ENCODE measurements at places on chromosomes 4 and X. TPM values are rescaled to one million over a fixed set of nuclear protein-coding genes. Genes with fewer than 3 reads are reported as not detected.

PITX2 gene
- total RNA-seq = 7.5 TPM

FATE1 gene
- total RNA-seq = not detected

SYTL4 gene
- total RNA-seq = 0.13 TPM

DNA sequence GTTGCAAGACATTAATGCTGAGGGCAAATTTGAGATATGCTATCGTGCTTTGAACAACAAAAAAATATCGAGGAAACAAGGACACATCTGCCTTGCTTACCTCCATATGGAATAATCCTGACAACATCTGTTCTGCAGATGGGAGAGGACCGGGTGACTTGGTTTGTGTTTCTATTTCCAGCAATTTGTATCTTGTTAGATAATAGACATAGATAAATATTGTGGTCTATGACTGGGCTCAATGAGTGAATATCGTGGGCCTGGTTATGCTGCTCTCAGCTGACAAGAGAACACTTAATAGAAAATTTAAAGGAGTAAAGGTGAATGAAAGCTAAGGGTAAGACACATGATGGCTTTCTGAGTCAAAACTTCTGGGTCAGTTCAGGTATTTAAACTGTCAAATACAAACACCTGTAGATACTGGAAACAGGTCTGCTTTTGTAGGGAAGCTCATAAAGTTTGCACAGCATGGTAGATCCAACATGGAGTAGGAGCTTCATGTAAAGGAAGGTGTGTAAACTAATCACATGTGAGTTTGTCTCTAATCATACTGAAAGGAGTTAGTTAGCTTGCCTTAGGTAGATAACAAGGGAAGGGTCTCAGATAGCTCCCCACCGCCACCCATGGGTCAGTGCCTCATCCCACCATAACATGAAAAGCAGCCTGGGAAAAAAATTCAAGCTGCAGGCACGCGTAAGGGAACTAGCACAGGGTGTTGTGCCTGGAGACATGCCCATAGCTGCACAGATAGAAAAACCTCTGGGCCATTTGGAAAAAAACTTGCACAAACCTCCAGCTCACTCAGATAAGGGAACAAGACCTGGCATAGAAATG lies 904.1 kb upstream of the EPHA5 start:
- no peak overlapping the region for H3K4me3 ChIP-seq
- DNase-seq = peak; percentile 31
- no peaks in the 10 kb centered on the region for H3K27me3 ChIP-seq
- H3K36me3 ChIP-seq = no peaks in the 10 kb centered on the region
- no peaks in the 10 kb centered on the region for H3K4me1 ChIP-seq

GRCh38 chrX:40120838-40121580 lies 23.3 kb upstream of the BCOR start:
- peak overlapping the region; percentile 13 for H3K4me3 ChIP-seq
- no peak for DNase-seq
- H3K27me3 ChIP-seq = no peaks in the 10 kb centered on the region
- H3K4me1 ChIP-seq = peaks cover 4% of the 10 kb centered on the region
- H3K36me3 ChIP-seq = peaks cover 21% of the 10 kb centered on the region
- H3K27ac ChIP-seq = no peak overlapping the region

All from H9 (cell line).